Ovary (tissue), 10 donors: ENCODE measurements at places on chromosomes 5 and 9. TPM values are rescaled to one million over a fixed set of nuclear protein-coding genes. Genes with fewer than 3 reads are reported as not detected.
A peak's percentile ranks its signal among the peaks of the same experiment; 100 is the strongest.

GRCh38 chr9:104586496-104587180 lies 12.6 kb downstream of the OR13C5 start:
- H3K27me3 ChIP-seq: no peaks in the 10 kb centered on the region
- H3K36me3 ChIP-seq: no peaks in the 10 kb centered on the region
- no peak overlapping the region for H3K4me3 ChIP-seq
- H3K27ac ChIP-seq: no peak overlapping the region
- DNase-seq: no peak

DNA sequence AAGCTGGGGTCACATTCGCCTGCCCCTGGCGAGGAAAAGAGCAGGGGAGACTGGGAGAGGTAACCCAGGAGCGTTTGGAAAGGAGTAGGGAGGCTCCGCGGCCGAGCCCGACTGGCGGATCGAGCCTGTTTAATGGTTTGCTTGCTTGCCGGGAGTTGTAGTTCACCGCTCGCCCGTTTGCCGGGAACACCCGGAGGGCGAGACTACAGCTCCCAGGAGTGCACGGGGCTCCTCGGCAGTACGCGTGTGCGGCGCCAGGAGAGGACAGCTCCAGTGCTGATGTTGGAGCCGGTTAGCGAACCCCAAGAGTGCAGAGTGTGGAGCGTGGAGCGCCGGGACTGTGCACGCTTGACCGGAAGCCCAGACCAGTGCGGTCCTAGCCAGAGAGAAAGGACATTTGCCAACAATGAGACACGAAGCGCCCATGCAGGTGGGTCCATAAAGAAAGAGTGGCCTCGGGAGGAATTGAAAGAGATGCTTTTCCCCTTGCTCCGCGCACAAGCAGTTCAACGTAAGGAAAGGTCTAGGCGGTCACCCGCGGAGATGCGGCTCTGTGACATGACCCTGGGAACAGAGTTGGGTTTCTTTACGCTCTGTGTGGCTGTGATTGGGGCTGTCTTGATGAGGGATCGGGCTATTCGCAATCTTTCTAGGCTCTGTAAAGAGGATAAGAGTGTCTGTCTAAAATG lies at the start of gene RAB3C:
Gene RAB3C (plus strand): TSS at position 273 of the 689 bp plus-strand sequence. CDS start 134 bp downstream, at position 407.
- H3K4me3 ChIP-seq: peak within 1 kb of the TSS; percentile 32
- no peaks in the 10 kb centered on the region for H3K27me3 ChIP-seq
- H3K4me1 ChIP-seq: peaks cover 3% of the 10 kb centered on the region
- no peaks in the 10 kb centered on the region for H3K36me3 ChIP-seq

DNA sequence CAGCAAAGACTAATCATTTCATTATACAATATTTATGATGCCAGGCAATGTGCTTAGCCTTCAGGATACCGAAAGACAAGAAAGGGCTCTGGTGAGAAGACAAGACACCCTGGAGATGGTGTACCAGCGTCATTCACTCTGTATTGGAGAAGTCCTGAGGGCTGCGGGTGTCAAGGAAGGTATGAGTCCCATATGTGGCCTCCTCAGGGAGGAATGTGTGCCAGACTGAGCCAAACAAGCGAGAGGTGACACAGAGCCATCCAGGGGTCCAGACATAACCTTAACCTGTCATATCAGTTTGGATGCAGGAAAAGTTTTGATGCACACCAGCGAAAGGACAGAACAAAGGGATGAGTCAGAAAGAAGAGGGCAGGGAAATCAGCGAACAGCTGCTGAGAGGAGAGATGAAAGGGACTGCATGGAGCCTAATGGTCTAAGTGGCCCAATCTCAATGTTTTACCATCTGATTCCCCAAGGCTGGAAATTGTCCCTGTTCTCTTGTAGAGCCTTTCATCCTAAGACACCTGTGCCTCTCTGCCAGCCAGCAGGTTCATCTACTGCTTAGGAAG lies 38.9 kb downstream of the ADRA1B start:
- DNase-seq: no peak
- no peak overlapping the region for H3K4me3 ChIP-seq
- H3K36me3 ChIP-seq: no peaks in the 10 kb centered on the region
- no peaks in the 10 kb centered on the region for H3K27me3 ChIP-seq

GRCh38 chr5:10563945-10564837 lies at the start of gene ANKRD33B:
Gene ANKRD33B, plus strand, starts transcription at chr5:10564070. Its CDS starts 398 bp downstream, at chr5:10564468.
- DNase-seq: no peak
- no peaks in the 10 kb centered on the region for H3K36me3 ChIP-seq
- H3K4me1 ChIP-seq: peaks cover 6% of the 10 kb centered on the region
- peak within 1 kb of the TSS; percentile 72 for H3K4me3 ChIP-seq

GRCh38 chr9:71349218-71349617 lies 227.8 kb upstream of the TRPM3 start:
- H3K4me1 ChIP-seq: no peaks in the 10 kb centered on the region
- no peak for DNase-seq
- H3K27ac ChIP-seq: no peak overlapping the region
- no peak overlapping the region for H3K4me3 ChIP-seq
- H3K36me3 ChIP-seq: no peaks in the 10 kb centered on the region
- no peaks in the 10 kb centered on the region for H3K27me3 ChIP-seq

DNA sequence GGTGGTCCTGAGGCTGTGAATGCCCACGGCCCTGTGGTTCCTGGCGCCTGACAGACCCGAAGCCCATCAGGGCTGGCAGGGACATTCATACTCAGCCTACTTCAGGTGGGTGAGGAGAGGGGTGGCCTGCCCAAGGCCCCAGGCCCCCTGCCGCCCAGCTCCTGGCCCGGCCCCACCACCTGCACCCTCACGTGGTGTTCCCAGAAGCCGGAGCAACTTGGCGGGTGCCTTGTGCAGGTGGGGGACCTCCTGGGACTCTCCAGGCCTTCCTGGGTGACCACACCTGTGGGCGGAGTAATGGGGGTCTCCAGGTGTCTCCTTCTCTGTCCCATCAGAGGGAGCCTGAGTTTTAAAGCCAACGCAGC lies 36.8 kb upstream of the UBAC1 start:
- DNase-seq: peak; percentile 22
- H3K4me3 ChIP-seq: no peak overlapping the region
- no peaks in the 10 kb centered on the region for H3K27me3 ChIP-seq
- peaks cover 8% of the 10 kb centered on the region for H3K4me1 ChIP-seq
- H3K36me3 ChIP-seq: no peaks in the 10 kb centered on the region

- no peaks in the 10 kb centered on the region for H3K36me3 ChIP-seq
- no peaks in the 10 kb centered on the region for H3K4me1 ChIP-seq
- H3K4me3 ChIP-seq: no peak overlapping the region
- no peaks in the 10 kb centered on the region for H3K27me3 ChIP-seq
- H3K27ac ChIP-seq: no peak overlapping the region
Observed at GRCh38 chr5:16600946-16601345, 15.9 kb downstream of the RETREG1 start.

DNA sequence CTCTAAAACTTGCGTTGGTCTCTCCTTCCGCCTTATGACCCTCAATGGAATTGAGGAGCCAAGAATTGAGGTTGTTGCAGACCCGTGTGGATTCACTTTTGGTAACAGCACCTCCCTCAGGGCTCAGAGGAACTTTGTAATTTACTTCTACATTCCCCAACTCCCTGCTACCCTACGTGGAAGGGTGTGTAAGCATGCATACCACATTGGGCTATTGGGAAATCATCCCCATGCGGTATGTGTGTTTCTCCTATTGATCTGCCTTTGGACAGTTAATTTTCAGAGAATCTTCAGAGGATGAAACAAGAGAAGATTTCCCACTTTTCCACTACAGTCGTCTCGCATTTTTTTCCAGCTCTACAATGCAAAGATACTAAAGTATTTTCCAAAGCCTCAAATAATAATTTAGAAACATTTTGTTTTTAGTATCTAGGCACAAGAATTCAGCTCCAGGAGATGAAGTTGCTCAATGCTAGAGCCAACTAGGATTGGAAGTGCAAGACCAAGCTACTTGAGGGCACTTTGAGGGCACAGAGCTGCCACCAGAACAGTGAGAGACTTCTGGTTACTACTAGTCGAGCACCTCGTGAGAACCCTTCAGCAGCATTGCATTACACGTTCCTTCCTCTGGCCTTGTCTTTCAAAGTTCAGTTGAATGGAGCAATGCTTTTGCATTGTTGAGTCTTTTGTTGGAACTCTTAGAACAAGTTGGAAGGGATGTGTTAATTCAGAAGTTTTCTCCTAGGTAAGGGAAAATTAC lies 3.4 kb downstream of the C1QTNF3 start:
- no peak for DNase-seq
- no peak overlapping the region for H3K27ac ChIP-seq
- H3K4me3 ChIP-seq: no peak overlapping the region
- H3K4me1 ChIP-seq: peaks cover 8% of the 10 kb centered on the region
- no peaks in the 10 kb centered on the region for H3K36me3 ChIP-seq
- no peaks in the 10 kb centered on the region for H3K27me3 ChIP-seq

DNA sequence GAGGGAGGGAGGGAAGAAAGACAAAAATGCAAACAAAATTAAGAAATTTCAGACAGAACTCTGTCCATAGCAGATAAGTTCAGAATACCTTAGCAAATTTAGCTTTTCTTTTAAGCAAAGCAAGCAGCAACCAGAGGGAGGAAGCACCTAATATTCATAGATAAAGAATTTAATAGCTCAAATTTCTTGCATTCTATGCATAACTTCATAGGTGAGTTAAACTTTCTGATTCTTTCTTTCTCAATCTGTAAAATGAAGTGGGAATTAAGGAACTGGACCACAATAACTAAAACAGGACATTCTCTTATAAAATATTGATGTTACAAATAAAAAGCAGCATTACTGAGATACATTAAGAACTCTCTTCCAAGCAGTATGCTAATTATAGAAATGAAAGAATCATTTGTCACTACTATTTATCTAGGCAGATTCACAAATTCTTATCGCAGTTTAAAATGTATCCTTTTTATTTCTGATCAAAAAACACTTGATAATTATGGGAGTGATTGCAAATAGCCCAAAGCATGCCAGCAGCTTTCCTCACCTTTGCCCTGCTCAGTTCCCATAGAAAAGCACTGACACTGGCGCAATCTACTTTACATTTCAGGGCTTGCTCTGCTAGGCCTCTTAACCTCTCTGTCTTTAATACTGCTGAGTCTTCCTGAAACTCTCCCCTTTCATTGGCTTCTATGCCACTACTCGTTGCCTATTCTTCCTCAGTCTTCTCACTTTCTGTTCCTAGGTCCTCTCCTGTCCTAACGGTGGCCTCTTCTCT lies 341.8 kb downstream of the PIK3R1 start:
- H3K27ac ChIP-seq: no peak overlapping the region
- H3K4me3 ChIP-seq: no peak overlapping the region
- no peak for DNase-seq
- no peaks in the 10 kb centered on the region for H3K27me3 ChIP-seq

DNAJB5 gene
- 23.0 TPM for polyA plus RNA-seq

FBXW2 gene
- polyA plus RNA-seq: 15.6 TPM

SHC3 gene
- polyA plus RNA-seq: 0.05 TPM

SLC28A3 gene
- polyA plus RNA-seq: 8.6 TPM

CDX1 gene
- 0.44 TPM for polyA plus RNA-seq
